ENCODE measurements at places on chromosomes 6 and 20.

GRCh38 chr6:148169706-148170105, 172.9 kb upstream of the SASH1 start:
- DNase-seq, result no peak

DNA sequence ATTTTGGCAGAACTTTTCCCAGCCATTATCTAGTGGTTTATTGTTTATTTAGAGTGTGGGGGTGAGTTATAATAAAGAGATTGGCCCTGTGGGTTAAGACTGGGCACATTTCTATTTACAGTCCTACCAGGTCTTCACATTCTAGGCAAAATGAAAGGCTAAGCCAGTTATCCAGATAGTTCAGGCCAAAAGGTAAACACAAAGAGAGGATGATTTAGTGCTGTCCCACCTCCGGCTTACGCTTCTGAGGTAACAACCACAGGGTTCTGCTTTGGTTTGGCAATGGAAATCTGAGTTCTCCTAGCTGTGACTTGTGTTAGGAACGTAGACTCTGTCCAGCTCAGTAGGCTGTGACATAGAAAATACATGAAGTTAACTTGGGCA, 50.3 kb upstream of the PTPRK start:
- no peak for DNase-seq

GRCh38 chr6:1255636-1256365, 56.1 kb upstream of the FOXQ1 start:
- DNase-seq, result no peak

GRCh38 chr20:15937179-15937578, 636.1 kb downstream of the KIF16B start:
- no peak for DNase-seq

GRCh38 chr6:105493736-105494135, 90.9 kb upstream of the PREP start:
- DNase-seq, result no peak

GRCh38 chr20:51366155-51366886, 176.2 kb downstream of the NFATC2 start:
- no peak for DNase-seq

DNA sequence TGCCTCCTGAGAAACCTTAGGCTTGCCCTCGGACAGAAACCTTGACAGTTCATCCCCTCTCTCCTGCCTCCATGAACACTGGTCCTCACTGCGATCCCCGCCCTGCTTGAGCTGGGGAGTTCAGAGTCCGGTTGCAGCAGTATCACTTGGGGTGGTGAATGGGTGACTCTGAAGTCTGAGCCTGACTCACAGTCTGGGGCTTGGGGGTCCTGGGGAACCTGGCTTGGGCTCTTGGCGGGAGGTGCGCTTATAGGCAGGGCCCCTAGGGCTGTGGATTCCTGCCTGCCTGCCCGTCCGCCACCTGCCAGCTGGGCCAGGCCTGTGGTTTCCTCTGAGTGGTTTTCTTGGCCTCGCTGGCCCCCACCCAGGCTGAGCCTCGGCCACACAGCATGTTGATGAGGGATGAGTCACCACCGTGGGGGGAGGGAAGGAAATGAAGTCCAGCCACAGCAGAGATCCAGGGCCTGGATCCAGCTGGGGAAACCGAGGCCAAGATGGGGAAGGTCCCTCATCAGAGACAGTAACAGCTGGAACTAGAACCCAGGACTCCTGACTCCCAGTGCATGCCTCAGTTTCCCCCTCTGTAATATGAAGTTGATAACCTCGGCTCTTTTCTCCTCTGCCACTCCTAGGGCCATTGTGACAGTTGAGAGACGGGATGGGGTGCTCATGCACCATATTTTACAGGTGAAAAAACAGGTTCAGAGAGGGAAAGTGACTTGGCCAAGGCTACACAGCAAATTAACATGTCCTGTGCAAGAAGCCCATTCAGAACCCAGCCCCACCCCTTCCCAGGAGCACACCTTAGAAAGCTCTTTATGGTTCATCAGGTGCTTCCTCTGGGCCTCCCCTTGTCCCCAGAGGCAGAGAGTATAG, 9.2 kb downstream of the FOXS1 start:
- DNase-seq, result no peak

DNA sequence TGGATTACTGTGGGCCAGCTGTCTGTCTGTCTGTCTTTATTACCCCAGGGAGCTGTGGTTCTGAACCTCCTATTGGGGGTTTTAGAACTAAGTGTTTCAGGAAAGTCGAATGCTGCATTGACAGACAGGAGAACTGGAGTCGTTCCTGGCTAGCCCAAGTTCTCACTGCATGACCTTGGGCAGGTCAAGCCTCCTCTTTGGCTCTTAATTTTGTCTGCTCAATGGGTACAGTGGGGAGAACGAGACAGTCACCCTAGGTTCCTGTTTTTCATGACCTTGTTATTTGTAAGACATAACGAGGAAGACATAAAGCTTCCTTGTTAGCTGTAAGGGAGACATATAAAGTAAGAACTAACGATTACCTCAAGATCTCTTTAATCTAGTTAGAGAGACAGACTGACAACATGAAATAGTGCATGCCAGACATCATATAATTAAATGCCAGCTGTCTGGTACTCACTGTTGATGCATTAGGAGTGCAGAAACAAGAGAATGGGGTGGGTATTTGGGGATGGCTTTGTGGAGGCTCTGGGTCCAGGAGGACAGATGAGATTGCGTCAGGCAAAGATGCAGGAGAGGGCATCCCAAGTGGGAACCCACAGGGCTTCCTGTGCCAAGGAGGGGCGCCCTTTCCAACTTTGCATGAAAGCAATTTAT, 3.7 kb upstream of the CCDC167 start:
- no peak for DNase-seq

DNA sequence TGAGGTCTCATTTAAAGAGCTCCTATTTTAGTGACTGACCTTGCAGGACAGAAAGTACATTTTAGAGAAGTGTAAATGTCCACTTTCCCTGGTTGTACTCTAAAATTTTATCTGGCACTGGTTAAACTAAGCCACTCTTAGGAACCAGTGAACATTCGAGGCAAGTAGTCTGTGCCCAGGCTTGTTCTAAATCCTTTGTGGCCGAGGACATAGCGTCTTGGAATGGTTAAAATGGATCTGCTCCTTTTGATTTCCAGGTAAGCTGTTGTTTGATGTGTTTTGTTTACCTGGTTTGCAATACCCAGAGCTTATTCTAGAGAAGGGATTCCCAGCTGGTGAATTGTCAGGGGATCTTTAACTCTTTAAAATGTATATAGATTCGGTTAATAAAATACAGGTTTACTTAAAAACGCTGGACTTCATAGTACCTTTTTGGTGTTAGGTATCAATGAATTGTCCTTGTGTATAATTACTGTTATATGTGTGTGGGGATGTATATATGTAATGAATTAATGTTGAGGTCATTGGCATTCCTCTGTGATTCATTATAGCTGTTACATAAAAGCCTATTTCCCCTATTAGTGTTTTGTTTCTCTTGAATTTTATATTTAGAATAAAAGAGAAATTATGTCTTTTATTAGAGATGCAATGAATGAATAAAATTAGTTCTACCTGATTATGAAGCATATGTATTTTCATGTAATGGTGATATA, 15.8 kb downstream of the SNX9 start:
- DNase-seq, result no peak

DNA sequence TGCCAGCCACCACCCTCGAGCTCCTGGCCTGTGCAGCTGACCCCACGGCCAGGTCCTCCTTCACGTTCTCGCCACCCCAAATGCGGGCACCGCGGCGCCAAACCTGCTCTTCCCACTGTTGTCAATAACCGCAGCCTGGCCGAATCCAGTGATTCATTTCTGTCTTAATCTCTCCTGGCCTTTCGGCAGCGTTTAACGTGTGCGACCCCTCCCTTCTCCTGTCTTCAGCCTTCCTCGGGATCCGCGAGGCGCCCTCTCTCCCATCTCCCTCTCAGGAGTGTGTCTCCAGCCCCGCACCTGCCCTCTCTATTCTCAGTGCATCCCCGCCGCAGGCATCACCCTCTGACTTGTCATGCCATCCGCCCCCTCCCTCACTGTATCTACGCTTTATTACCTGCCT, 91.4 kb downstream of the THBS2 start:
- DNase-seq, result no peak

DNA sequence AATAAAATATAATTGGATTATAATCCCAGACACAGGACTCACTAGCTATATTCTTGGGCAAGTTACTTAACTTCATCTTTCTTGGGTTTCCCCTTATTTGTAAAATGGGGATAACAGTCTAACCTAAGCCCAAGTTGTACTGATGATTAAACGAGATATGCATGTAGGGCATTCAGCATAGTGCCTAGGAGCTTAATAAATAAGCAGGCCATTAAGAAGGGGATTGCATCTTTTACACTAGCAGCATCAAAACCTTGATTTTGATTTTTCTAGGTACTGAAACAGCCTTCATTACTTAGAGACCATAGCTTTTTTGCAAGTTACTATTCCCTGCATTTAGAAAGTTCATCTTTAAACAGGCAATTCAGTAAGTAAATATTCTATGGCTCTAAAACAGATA, 2.2 kb upstream of the QKI start:
- no peak for DNase-seq

DNA sequence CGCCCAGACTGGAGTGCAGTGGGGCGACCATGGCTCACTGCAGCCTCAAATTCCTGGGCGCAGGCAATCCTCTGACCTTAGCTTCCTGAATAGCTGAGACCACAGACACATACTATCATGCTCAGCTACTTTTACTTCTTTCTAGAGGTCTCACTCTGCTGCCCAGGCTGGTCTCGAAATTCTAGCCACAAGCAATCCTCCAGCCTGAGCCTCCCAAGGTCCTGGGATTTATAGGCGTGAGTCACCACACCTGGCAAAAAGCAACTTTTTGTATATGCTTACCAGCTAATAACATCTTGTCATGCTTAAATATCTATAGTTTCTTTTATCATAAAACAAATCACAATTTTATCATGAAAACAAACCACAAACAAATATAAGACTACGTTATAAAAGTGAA, 23.0 kb downstream of the RNASET2 start:
- DNase-seq, result no peak

GRCh38 chr20:14494355-14494754, 156.9 kb upstream of the FLRT3 start:
- no peak for DNase-seq

GRCh38 chr6:1067346-1067745, 244.6 kb upstream of the FOXQ1 start:
- no peak for DNase-seq

GRCh38 chr6:51289041-51289440, 470.4 kb downstream of the TFAP2B start:
- no peak for DNase-seq
